ENCODE measurements at places on chromosomes 4 and X. TPM values are rescaled to one million over a fixed set of nuclear protein-coding genes. Genes with fewer than 3 reads are reported as not detected.

DNA sequence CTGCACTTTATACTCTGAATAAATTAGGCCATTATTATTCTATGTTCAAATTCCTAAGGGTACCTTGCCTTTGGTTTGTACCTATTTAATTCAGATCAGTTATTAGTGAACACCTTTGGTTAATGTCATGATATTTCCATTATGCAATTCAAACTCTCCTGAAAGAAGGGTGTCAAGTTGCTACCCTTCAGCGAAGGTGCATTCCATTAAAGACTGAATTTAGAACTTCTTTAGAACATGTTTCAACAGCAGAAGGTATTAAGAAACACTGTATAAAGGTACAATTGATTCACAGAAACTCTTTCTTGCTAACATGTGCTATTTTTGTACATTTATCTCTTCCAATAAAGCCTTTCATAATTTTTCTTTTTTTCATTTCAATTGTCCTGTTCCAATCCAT, 1545.4 kb upstream of the PCDH10 start:
- no peak for DNase-seq

DNA sequence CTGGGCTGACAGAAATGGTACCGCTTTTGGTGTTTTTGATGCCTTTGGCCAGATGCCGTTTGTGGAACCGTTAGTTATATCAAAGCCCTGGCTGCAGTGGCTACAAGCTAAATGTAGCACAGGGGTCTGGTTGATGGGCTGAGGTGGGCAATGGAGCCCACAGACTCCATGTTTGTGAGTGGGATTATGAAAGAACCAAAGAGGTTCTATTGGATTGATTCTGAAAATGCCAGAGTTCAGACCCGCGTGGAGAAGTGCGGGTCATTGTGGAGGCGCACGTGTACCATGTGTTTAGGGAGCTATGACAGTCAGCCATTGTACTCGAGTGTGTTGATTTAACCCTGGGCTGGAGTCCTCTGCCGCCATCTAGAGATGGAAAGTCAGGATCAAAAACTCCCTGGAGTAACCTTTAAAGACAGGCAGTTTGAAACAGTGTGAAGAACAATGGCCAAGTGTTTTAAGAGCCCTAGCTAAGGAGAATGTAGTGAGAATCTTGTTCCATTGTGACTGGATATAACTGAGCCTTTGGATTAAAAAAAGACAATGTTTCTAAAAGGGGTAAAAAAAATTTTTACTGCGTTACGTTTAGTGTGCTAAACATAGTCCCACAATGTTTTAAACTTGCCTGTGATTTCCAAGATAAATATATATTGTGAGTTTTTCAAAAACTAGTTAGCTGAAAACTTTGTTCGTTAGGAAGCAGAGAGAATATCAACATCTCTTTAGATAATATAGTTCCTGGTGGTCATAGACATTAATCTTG, 12.7 kb downstream of the ART3 start:
- DNase-seq = peak; percentile 49

GRCh38 chr4:89101256-89102161, 9.8 kb upstream of the TIGD2 start:
- DNase-seq = no peak

- DNase-seq = no peak
Measured at GRCh38 chrX:95764972-95765451, 919.6 kb upstream of the DIAPH2 start.

DNA sequence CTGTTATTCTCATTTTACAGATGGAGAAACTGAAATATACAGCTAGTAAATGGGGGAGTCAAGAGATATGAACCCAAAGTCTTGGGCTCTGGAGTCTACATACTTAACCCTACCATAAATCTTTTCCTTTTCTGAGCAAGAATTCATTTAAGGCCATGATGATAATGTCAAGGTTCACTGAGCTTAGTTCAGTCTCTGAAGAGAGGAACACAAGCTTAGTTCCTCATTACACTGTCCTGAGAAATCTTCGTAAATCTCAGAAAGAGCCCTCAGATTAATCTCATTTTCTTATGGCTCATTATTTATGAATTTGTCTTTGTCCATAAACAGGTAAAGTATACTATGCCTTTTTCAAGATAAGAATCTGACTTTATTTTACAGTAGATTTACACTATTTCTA, 104.2 kb downstream of the SATL1 start:
- no peak for DNase-seq

DNA sequence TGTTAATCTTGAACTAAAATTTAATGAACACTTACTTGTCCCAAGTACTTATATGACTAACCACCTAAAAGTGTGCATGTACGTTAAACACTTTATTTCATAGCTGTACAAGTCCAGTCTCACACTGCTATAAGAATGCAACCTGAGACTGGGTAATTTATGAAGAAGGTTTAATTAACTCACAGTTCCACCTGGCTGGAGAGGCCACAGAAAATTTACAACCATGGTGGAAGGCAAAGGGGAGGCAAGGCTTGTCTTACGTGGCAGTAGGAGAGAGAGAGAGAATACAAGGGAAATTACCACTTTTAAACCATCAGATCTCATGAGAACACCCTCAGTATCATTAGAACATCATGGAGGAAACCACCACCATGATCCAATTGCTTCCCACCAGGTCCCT, 748.7 kb upstream of the HS3ST1 start:
- no peak for DNase-seq

GRCh38 chrX:115392871-115393270, 103.4 kb downstream of the LUZP4 start:
- no peak for DNase-seq

DNA sequence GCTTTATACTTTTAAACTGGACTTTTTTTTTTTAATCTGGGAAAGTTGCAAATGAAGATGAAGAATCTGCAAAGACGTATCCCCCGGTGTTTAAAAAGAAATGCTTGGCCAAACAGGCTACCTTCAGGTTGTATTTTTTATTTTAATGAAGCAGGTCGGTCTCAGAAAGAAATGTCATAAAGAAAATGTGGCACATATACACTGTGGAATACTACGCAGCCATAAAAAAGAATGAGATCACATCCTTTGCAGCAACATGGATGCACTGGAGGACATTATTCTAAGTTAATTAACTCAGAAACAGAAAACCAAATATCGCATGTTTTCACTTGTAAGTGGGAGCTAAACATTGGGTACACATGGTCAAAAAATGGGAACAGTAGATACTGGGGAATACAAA, 123.4 kb downstream of the IRF2 start:
- DNase-seq = no peak

- no peak for DNase-seq
Measured at GRCh38 chr4:23999714-24000469, 110.0 kb upstream of the PPARGC1A start.

DNA sequence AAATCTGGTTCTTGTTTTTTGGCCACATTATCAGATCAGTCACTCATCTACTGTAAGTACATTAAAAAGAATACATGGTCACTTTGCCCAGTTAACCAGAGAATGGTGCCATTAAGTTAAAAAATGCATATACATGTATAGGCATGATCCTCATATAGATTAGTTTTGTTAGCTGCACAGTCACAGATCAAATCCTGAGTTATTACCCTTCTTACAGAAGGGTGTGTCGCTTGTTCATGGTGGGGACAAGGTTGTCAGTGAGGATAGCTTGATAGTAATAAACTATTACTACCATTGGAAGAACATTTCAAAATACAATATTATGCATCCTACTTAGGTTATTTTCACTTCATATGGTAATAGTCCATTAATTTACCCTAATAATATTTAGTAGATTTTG, 48.5 kb downstream of the GALNT7 start:
- DNase-seq = no peak

DNA sequence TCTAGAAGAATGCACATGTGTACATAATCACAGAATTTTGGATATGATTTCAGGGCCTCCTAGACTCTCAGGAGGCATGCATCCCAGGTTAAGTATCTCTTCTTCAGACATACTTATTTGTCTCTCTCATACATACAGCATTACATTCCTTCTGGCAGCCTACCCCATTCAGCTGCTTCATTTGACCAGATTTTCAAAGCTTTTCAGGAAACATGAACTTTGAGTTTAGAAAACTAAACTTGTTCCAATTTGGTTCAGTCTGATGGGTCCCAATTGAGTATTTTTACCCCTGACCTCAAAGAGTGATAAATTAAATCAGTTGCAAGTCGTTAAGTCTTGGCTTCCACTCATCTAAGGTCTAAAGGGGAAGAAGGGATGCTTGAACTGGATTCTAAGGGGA, 330.9 kb downstream of the ARHGAP24 start:
- DNase-seq = no peak

DNA sequence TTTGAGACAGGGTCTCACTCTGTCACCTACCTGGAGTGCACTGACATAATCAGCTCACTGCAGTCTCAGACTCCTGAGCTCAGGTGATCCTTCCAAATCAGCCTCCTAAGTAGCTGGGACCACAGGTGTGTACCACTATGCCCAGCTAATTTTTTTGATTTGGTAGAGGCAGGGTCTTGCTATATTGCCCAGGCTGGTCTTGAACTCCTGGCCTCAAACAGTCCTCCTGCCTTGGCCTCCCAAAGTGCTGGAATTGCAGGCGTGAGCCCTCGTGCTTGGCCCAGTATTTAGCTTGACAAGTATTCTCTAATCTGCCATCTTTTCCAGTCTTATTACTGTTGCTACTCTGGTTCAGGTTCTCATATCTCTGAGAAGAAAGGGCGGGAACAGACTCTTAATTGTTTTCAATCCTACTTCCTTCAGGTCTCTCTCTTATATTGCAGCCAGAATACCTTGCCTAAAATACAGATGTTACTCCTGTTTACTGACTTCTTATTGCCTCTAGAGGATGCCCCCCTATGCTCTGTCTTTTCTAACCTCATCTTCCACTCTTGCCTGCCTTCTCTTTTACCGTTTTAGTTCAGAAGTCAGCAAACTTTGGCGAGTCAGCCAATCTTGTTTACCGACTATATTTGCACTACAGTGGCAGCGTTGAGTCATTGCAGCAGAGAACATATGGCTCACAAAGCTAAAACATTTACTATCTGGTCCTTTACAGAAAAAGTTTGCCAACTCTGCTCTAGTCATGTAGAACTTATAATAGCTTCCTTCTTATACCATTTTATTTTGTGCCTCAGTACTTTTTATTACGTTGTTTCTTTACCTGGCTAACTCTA, 19.0 kb downstream of the MRPL1 start:
- no peak for DNase-seq

DNA sequence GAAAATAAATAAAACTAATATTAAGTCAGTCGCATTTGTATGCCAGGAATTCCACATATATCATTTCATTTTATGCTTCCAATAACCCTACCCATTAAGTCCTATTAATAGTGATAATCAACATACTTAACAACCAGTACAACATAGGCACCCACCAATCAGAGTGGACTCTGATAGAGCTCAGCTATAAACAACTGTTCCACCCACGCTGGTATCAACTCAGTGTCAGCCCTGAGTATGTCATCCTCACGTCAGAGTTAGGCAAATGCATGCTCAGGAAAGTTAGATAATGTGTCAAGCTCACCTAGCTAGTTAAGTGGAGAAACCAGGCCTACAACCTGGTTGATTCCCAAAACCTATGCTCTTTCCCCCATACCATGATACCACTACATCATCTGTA, 89.3 kb downstream of the SMARCA1 start:
- no peak for DNase-seq

DNA sequence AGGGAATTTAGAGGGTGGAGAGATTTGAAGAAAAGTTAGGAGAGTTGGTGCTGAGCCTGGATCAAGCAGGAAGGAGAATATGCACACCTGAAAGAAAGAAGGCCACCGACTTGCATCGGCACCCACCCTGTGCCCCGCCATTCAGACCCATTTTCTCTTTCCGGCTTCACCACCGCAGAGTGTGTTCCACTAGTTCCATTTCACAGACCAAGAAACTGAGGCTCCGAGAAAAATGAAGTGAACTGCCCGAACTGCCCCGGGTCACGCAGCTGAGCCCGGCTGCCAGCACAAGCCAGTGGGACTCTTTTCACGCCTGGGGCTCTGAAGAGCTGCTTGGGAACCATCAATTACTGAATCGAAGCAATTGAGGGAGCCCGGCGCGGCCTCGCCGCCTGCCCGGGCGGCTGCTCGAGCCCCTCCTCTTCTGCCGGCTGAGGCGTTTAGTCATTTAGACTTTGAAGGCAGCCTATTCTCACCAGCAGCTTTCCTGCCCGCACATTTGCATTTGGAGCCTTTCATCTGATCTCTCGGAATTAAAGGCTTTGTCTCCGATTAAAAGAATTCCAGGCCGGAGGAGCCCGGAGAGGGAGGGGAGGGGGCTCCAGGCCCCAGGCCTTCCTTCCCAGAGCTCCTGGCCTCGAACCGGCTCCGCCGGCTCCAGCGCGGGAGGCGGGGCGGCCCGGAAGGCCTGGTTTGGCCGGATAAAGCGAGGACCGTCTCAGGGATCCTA, 140.2 kb upstream of the PJA1 start:
- DNase-seq = no peak

DNA sequence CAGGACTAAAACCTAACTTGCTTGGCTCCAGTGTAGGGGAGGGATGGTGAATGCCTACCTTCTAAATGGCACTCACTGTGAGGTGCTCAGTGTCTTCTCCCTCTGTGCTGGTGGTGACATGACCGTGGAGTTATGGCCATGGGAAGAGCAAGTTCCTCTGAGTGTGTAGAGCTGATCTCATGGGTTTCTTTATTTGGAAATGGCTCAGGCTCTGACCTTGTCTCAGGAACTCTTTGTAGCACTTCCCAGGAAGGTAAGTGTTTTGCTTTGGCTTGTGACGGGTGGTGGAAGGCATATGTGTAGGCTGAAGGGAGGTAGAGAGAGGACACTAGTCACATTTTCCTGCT, 6.4 kb downstream of the MSN start:
- no peak for DNase-seq

- DNase-seq = no peak
Measured at GRCh38 chrX:97763391-97763790, 879.7 kb downstream of the RPA4 start.

DNA sequence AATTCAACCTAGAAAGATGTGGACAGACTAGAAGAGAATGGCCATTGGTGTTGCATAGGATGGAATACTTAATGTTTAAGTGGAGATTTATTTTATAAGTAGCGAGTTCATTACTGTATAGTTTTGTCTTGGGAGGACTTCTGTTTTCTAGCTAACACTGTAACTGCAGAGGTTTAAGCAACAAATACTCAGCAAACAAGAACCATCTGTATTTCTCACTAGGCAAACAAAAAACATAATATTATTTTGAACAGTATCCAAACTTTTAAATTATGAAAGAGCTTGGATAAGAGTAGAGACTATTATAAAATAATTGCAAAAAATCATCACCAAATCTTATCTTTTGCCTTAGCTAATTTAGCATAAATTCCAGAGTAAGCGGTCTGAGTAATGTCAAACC, 121.1 kb downstream of the GLRA3 start:
- no peak for DNase-seq

GRCh38 chr4:167943872-167944505, 148.3 kb upstream of the ANXA10 start:
- no peak for DNase-seq

- DNase-seq = no peak
Measured at GRCh38 chr4:123812066-123812390, 415.4 kb downstream of the SPRY1 start.

The NUDT10 gene
- not detected for total RNA-seq

The IL1RAPL2 gene
- total RNA-seq = not detected

The IDUA gene
- total RNA-seq = 40.4 TPM

The HMGB3 gene
- 14.4 TPM for total RNA-seq

Measured in Peyer's patch (tissue), 4 donors.